NCI-H524 (cell line): ENCODE measurements at places on chromosomes 12 and 14.
A peak's percentile ranks its signal among the peaks of the same experiment; 100 is the strongest.

DNA sequence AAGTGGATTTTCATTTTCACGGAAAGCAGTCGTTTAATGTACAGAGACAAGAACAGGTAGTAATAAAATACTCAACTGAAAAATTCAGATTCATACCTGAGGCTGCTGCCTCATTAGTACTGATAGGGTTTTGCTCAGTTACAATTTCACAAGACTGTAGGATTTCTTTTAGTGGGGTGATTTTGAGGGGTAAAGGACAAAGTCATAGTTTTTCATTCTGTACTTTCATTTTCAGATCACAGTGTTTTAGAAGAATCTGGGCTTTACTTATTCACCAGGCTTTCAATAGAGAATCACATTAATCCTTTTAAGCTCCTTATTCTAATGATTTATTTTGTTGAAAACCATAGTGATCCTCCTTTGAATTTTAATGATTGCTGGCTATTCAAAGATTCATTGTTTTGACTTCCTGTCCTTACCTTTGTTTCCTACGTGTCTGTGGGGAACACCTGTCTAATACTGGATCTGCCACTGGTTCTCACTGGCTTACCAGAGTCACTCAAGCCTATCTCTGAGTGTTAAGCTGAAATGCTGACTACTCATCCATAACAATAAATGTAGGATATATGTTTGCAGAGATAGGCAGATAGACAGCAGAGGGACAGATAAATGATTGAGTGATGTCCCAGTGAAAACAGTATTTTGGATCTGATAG, 243.8 kb upstream of the NPAS3 start:
- no peak for DNase-seq

DNA sequence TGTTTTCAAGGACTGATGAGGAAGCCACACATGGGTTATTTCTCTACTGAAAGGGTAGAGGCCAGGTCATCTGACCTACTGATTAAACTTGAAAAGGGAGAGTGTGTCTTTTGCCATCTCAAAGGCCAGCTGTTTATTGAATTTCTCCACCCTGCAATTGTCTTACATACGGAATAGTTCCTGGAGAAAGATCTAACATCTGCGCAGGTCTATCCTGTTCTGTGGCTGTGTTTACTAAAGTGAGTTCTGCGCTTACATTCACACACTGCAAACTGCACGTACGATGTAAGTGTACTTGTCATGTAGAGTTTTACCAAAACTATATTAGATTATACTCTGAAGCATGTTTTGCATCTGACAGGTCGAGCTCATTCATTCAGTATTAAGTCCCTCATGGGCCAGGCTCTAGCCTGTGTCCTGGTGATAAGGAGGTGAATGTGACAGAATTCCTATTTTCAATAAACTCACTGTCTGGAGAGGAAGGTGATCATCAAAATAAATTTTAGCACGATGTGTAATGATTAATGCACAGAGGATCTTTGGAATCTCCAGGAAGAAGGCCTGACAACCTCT, 96.6 kb downstream of the PRKCH start:
- no peak for DNase-seq

- DNase-seq = no peak
Observed at GRCh38 chr14:55899531-55899930, 218.7 kb upstream of the PELI2 start.

- peak; percentile 49 for DNase-seq
Observed at GRCh38 chr12:130013771-130014484, 110.1 kb upstream of the TMEM132D start.

- DNase-seq = no peak
Observed at GRCh38 chr12:97024393-97024792, 117.3 kb downstream of the NEDD1 start.

DNA sequence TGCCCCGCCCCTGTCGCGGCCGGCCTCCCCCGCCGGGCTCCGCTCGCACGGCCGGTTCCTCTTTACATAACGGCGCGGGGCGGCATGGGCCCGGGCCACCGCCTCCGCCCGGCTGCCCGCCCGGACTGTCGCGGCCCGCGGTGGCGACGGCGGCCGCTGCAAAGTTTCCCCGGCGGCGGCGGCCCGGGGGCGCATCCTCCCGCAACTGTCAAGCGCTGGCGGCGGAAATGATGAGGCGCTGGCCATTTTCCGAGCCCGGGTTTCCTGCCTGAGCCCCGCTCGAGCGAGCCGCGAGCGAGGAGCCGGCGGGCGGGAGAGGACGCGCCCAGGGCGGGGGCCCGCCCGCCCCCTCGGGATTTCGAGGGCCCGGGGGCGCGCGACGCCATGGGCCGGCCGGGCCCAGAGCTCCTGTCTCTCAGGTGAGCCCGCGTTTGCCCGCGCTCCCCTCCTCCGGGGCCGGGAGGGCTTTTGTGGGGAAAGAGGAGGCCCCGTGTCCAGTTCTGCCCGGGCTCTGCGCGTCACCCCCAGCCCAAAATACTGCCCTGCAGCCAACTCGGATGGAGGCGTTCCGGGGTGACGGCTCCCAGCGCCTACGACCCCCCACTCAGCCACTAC, at the start of gene SH2B3:
Gene SH2B3 (plus strand): TSS at position 65 of the 615 bp plus-strand sequence. CDS start 12,223 bp downstream, outside the sequence.
- no peak for DNase-seq

DNA sequence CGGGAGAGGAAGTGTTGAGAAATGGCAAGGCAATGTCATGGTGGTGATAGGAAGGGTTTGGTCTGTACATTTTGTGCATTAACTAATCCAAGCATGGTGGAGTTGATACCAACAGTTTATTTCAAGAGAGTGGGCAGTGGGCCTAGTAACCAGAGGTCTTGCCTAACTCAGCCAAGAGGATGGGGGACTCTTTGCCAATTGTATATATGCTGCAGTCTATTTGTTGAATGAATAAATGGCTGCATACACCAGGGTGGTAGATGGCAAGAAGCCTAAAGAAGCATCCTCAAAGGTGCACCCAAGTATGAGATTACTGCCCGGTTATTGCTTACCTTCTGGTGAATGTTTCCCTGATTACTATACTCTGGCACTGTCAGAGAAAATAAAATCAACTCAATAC, 295.9 kb downstream of the ITPR2 start:
- DNase-seq = no peak
